ENCODE measurements at places on chromosomes 13 and 19.

DNA sequence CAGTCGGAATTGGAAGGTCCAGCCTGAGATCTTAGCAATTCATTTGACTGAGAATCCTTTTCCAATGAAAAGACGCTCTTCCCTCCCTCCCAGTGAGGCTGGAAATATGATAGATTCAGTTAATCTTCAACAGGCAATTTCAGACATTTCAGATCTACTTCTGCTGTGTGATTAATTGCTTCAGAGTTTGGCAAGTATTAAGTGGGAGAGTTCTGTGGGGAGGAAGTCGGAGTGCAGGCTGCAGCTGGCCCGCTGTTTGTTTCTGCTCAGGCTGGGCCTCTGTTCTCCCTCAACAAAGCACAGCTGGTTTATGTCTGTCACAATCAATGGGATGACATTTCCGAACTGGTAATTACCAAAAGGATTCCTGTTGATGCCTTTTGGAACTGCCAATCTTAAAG lies 178.2 kb downstream of the NDFIP2 start:
- DNase-seq, result no peak

DNA sequence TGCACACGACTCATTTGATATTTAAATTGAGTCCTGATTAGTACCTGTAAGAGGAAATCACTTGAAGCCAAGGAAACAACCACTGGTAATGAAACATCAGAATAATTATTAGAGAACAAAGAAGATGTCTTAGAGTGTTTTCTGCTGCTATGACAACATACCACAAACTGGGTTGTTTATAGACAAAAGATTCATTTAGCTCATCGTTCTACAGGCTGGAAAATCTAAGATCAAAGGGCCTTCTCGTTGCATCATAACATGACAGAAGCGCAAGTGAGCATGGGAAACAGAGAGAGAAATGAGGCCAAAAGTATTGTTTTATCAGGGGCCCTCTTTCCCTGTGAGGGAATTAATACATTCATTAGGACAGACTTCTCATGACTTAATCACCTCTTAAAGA lies 1024.0 kb upstream of the PCDH9 start:
- no peak for DNase-seq

GRCh38 chr13:77860507-77860981 lies 58.1 kb downstream of the EDNRB start:
- no peak for DNase-seq

GRCh38 chr13:50921706-50922105 lies 12.1 kb downstream of the RNASEH2B start:
- DNase-seq, result no peak

DNA sequence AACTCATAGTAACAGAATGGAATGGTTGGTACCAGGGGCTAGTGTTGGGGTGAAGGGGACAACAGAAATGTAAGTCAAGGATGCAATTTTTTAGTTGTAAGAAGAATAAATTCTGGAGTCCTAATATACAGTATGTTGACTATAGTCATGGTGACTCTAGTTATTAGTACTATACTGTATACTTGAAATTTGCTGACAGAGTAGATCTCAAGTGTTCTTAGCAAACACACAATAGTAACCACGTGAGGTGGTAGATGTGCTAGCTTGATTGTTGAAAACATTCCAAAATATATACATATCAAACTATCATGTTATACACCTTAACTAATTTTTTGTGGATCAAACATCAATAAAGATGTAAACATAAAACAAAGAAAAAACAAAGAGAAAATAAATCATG lies 1345.1 kb upstream of the PCDH20 start:
- DNase-seq, result no peak

DNA sequence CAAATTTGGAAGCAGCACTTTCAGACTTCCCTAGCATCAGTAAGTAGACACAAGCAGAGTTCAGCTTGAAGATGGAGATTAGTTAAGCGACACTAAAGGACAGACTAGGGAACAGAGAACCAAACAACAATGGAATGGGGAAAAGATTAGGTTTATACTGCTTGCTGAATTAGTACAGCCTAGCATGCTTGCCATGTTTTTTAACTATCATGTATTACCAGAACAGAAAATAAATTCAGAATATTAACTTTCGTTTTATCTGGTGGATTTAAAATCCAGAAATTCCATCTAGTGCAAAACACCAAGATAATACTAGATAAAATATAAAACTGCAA lies 451.5 kb upstream of the SLC10A2 start:
- no peak for DNase-seq

- no peak for DNase-seq
Measured at GRCh38 chr19:33849551-33850147, 53.0 kb downstream of the KCTD15 start.

GRCh38 chr19:42850981-42851717 lies 28.4 kb downstream of the PSG1 start:
- DNase-seq, result no peak

DNA sequence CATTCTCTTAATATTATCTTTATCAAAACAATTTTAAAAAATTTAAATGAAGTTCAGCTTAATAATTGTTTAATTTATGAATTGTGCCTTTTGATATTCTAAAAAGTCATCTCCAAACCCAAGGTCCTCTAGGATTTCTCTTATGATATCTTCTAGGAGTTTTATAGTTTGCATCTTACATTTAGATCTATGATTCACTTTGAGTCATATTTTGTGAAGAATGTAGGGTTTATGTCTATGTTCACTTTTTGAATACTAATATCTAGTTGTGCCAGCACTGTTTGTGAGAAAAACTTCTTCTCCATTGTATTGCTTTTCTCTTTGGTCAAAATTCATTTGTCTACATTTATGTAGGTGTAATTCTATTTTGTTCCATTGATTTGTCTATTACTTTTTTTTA lies 1068.4 kb upstream of the SPRY2 start:
- no peak for DNase-seq

DNA sequence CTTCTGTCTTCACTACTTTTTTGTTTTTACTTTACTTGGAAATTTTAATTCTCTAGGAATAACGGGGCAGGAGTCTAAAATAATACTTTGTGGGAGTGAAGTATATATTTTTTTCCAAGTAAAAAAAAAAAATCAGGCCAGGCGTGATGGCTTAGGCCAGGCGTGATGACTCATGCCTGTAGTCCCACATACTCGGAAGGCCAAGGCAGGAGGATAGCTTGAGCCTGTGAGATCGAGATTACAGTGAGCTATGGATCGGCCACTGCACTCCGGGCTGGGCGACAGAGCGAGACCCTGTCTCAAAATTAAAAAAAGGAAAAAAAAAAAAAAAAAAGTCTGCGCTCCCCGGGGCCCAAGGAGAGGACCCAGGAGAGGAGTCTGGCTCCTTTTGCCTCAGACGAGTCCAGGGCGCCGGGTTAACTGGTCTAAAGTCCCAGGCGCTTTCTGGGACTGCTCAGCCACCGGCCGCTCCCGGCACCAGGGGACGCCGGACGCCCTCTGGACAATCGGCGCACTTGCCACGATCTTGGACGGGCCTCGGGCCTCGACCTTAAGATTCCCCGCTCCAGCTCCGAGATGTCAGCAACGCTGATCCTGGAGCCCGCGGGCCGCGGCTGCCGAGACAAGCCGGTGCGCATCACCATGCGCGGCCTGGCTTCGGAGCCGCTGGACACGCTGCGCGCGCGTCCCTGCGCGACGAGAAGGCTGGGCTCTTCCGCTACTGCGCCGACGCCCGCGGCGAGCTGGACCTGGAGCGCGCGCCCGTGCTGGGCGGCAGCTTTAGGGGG lies 2.7 kb upstream of the ZFP82 start:
- no peak for DNase-seq

GRCh38 chr19:48511321-48511731 lies 309 bp downstream of the LMTK3 start:
- no peak for DNase-seq

GRCh38 chr13:113731192-113732175 lies 27.5 kb upstream of the TMEM255B start:
- DNase-seq, result no peak

DNA sequence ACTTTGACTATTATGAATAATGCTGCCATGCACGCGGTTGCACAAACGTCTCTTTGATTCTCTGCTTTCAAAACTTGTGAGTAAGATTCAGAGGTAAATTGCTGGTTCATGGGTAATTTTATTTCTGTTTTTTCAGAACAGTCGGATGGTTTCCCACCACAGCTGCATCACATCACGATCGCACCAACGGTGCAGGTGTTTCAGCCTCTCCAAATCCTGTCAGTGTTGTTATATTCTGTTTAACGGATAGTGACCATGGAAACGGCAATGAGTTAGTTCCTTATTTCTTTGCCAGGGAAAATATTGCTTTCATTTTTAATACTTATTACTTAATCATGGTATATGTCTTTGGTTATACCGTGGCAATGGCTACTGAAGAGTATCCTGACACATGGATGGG lies 19.1 kb upstream of the ZNF835 start:
- DNase-seq, result no peak

DNA sequence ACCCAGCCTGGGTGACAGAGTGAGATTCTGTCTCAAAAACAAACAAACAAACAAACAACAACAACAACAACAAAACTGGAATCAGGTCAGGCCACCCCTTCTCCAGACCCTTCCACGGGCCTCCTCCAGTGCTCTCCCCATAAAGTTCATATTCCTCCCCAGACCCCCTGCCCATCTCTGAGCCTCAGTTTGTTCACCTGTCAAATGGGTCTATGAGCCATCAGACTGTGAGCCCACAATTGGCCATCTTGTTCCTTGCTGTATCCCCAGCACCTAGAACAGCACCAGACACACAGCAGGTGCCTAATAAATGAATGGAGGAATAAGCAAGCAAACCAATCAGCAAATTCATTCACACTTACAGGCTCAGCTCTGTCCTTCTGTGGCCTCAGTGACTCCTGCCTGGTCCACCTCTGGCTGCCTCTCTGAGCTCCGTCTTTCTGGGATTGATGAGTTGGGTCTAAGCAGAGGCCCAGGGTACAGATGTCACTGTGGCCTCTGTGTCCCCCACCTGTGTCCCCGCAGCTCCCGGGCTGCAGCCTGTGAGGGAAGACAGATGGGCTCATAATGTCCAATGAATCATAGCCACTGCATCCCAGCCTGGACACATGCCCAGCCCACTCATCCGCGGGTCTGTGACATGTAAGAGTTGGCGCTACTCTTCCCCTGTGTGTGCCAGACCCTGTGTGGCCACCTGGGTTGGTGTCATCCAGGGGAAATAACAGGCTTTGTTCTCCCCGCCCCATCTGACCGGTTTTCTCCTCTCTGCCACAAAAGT lies 19.6 kb upstream of the PTPRS start:
- DNase-seq, result no peak

DNA sequence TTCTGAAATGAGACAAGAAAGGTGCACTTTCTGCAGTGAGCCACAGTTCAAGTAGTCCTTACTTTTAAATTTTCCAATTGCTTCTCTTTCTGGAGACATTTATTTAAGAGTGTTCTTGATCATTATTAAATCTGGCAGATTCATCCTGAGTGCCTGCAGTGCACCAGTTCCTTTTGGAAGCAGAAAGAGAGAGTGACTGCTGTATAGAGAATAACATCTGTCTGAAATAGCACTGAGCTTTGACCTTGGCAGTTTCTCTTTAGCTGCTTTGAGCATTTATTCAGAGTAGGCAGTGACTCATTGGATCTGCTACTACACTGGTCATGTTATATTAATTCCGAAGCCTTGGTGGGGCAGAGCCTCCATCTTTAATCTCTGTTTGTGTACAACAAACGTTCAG lies 1373.7 kb downstream of the PCDH9 start:
- no peak for DNase-seq

- DNase-seq, result no peak
Measured at GRCh38 chr13:91710733-91711132, 312.3 kb downstream of the GPC5 start.

DNA sequence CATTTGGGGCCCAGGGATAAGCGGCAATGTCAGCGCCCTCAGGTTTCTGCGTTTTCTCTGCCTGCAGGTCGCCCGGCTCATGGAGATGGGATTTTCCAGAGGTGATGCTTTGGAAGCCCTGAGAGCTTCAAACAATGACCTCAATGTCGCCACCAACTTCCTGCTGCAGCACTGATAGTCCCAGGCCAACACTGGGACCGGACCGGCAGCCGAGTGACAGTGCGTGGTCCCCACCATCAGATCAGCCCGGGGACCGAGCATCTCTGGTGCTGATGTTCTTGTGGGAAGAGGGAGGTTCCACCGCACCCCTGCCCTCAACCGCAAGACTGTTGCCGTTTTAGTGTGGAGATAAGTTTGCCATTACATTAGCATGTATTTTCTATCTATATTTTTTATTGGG lies 78.0 kb upstream of the GPR183 start:
- no peak for DNase-seq
